ENCODE measurements at places on chromosomes 2 and 18.

- peak; percentile 68 for DNase-seq
These were observed 63.3 kb upstream of the GALNT5 start for GRCh38 chr2:157194097-157194688.

- no peak for DNase-seq
These were observed 509.9 kb upstream of the VRK2 start for GRCh38 chr2:57536535-57537231.

DNA sequence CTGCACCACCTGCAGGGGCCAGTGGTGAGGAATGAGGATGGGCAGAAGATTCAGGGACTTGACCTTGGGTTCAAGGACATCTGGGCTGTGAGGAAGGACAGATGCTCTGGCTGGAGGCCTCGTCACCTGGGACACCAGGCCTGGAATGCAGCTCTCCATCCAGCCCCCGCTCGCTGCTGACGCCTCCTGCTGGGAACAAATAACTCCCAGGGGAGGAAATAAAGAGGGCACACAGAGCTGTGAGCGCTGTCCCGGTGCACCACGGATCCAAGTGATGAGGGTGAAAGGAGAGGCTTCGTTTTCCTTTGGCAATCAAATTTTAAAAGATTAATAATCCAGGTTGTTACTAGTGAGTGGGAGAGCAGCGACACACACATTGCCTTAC lies 368.0 kb upstream of the MYT1L start:
- DNase-seq = no peak

- no peak for DNase-seq
These were observed 260.4 kb upstream of the SIX3 start for GRCh38 chr2:44680983-44681531.

DNA sequence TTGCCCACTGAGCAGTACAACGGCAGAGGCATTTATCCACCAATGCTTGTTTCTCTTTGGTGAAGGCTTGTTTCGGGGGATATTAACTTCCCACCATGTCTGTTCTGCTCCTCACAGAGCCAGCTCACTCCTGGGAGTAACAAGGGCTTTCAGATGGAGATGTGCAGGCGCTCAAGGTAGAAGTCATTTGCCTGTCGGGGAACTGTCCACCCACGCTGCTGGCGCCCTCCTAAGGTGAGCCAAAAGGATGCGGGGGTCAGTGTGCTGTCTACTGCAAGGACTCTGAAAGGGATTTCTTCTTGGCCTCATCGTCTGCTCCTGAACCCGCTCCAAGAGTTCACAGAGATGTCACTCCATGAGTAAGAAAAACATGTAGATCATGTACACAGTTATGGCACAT lies 57.0 kb upstream of the CYRIA start:
- no peak for DNase-seq

- DNase-seq = no peak
These were observed 117.6 kb upstream of the OTOS start for GRCh38 chr2:240257940-240258580.

DNA sequence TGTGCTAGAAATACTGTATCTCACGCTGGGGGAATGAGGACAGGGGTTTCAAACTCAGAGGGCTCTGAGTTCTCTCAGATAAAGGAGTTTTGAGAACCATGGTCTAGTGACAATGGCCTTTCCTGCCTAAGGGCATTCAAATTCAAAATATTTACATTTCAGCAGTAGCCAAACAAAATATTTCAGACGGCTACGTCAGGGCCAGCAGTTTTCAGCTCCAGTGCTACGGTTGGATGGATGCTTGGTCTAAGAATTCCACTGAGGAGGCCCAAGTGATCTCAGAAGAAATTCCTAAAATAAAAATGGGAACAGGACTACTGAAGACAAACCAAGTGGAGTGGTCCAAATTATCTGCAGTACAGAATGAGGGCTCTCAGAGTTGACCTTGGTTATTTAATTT lies 41.1 kb upstream of the SCG2 start:
- no peak for DNase-seq

GRCh38 chr2:119425620-119426395 lies 5.8 kb upstream of the TMEM37 start:
- no peak for DNase-seq

- no peak for DNase-seq
These were observed 7.8 kb upstream of the RBMS1 start for GRCh38 chr2:160501370-160501769.

DNA sequence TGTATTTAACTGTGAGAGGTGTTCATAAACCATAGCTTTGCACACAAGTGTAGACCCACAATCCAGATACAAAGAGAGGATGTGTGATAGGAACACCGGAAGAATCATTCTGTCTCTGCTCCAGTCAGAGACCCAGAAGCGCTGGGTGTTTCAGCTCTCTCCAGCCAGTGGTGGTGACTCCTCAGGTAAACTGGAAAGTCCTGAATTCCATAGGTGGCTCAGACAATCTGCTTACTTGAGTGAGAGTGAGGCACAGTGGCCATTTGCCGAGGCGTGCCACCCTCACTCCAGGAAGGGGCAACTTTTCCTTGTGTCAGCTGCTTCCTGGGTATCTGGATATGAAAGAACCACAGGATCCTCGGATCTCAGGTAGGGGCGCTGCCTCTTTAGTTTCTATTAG lies 171.5 kb downstream of the KCNS3 start:
- no peak for DNase-seq

- no peak for DNase-seq
These were observed 159.4 kb downstream of the CCDC148 start for GRCh38 chr2:158297120-158297519.

GRCh38 chr18:27685091-27685490 lies 491.8 kb downstream of the CDH2 start:
- DNase-seq = no peak

- no peak for DNase-seq
These were observed 341.6 kb downstream of the RIT2 start for GRCh38 chr18:42773870-42774269.

DNA sequence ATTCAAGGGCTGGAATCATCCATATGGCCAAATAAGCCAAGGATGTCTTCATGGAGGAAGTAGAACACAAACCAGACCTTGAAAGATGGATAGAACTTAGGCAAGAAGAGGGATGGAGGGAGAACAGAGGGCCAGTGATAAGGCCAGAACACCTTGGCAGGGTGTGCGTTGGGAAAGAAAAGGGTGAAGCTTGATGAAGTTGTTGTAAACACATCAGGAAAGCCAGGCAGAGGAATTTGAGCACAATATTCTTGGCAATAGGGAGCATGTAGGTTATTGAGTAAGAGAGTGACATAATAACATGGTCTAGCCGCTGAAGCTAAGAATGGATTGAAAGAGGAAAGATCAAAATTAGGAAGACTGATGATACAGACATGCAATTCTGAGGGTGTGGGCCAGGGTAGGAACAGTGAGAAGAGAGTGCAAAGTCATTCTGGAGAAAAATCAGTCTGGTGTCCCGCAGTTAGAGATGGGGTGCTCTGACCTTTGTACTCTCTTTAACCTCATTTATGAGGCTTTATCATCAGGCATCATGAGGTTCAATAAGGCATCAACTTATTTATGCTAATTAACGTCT lies 41.0 kb downstream of the SLC14A2 start:
- DNase-seq = no peak

GRCh38 chr2:238376884-238377391 lies 49.8 kb upstream of the ASB1 start:
- peak; percentile 61 for DNase-seq
